CD4-positive, alpha-beta T cell treated with Interleukin-4 for 1 hour (primary cell): ENCODE measurements at places on chromosomes 1 and 21.

GRCh38 chr1:194477908-194478307 lies 1291.5 kb upstream of the B3GALT2 start:
- DNase-seq, result no peak

DNA sequence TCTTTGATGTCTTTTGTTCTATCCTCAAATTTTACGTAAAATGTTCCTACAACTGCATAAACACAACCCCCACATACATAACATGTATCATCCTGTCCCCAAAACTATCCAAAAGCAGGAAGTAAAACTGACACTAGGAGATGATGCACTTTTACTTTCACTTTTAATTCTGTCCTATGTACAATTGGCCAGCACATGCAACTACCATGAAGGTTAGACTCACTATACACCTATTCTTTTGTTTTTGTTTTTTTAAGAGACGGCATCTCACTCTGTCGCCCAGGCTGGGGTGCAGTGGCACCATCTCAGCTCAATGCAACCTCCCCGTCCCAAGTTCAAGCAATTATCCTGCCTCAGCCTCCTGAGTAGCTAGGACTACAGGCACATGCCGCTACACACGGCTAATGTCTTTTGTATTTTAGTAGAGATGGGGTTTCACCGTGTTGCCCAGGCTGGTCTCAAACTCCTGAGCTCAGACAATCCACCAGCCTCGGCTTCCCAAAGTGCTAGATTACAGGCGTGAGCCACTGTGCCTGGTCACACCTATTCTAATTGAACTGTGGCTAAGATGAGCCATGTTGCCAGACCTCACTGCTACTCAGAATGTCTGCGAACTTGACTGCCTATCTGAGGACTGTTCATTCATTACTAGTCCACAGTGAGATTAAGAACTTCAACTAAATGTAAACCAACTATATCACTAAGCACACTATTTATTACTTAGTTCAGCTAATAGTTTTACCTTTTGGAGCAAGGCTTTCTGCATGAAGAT lies 48.0 kb downstream of the TOR3A start:
- peak; percentile 81 for DNase-seq

GRCh38 chr1:184272175-184272866 lies 114.5 kb upstream of the C1orf21 start:
- no peak for DNase-seq

DNA sequence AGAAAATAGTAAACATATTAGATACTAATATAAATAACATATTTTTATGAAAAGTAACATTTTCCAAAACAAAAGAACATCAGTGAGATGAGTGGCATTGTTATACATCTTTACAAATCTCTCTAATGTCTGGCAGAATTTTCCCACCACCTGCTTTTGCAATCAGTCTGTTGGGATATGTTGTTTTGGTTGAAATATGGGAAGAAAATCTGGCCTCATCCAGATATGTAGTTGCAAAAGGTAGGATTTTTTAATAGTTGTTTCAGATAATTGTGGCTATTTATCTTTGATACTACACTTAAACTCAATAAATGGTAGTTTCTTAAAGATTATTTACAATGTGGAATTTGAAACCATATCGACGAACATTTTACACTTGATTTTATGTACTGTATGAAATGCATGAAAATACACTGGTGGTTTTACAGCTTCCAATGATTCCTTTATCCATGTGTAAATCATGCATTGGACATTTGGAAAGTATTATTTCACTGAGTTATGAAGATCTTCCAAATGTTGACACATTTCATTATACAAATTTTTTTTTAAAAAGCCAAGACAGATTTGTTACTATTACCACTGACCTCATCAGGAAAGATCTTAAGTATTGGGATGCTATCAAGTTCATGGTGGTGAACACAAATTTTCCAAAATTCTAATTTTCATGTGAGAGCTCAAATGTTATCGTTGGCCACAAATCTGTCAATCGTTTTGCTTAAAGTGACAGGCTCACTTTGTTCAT lies 74.1 kb upstream of the CD34 start:
- DNase-seq, result no peak

DNA sequence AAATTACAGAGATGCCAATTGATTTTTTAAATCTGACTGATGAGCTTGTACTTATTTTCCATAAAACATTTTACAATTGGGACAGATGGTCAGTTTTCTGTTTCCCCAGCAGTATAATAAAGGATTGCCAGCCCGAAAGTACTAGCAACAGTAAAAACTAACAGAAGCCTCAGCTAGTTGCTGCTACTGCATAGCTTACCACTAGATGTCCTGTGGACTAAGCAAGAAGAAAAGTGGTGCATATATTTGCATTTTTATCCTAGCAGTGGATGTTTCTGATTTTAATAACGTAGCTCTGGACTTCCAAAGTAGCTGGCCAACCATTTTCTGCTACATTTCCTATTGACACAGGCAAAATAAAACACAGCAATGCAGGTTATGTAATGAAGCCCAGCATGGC lies 241.5 kb downstream of the BARHL2 start:
- no peak for DNase-seq

GRCh38 chr1:205436776-205437410 lies 15.0 kb upstream of the LEMD1 start:
- DNase-seq, result no peak

DNA sequence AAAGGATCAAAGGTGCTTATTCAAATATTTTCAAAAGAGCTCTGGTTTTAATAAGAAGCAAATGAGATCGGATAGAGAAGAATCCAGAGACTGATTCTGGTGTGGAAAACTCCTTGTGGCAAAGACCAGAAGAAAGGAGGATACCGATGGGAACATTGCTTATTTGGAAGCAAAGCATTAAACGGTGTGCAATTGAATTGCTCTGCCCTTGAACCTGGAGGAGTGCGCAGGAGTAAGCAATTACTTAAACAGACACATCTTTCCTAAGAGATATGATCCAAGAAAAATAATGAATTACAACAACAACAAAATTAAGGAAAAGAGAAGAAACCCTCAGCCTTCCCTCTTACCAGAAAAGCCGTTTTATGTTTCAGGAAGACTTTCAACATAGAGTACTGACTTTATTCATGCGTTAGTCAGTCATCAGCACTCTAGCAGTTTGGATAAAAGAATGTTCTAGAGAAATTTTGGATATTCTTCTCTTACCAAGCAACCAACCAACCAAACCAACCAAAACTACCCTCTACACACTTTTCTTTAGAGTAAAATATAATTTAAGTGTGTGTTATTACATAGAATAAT lies 191.7 kb downstream of the NTMT2 start:
- no peak for DNase-seq

DNA sequence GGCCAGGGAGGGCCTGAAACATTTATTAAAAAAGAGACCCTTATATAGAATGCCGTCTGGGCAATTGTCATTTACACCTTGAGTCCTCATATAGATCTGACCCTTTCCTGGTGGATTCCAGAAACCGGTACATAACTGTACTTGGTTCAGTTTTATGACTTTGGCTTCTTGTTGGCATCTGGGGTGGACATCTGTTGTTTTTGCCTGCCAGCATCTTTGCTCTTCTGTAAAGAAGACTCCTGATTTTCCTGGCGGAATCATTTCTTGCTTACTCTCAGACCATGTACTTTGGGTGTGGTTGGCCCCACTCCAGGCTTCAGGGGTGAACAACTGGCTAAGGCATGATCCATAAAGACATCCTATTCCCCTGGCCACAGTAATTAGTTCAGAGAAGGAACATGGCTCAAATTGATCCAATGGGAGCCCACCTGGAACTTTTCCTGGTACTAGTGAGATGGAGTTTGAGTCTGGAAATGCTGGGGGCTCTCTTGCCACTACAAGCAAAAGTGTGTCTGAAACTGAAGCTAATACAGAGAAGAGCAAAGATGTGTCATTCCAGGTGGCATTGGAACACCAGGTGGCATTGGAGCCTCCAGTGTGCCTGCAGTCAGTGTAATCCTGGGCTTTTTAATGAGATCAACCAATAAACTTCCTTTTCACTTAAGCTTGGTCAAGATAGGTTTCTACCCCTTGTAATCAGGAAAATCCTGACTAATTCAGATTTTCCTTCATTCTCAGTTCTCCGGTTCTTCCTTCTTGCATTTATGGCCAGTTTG lies 332.5 kb upstream of the CAMK1G start:
- DNase-seq, result no peak

GRCh38 chr21:17697473-17697872 lies 84.8 kb upstream of the BTG3 start:
- no peak for DNase-seq

GRCh38 chr1:167330601-167331293 lies 110.1 kb downstream of the POU2F1 start:
- DNase-seq, result no peak

DNA sequence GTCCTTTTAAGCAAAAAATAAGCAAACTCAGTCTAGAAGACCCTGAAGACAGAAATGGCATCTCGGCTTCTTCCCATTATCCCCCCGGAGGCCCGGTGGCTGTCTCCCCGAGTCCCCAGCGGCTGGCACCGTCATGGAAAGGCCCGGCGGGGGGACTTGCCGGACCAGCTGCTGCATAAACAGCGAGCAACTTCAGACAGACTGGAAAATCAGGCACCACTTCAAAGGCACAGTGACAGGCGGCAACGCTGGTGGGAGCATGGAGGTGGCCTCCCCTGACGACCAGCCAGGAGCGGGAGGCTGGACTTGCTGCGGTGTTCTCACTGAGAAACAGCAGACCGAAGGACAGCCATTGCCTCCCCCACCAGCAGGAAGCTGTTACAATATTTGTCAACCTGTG lies 18.4 kb upstream of the C1QA start:
- DNase-seq, result no peak

DNA sequence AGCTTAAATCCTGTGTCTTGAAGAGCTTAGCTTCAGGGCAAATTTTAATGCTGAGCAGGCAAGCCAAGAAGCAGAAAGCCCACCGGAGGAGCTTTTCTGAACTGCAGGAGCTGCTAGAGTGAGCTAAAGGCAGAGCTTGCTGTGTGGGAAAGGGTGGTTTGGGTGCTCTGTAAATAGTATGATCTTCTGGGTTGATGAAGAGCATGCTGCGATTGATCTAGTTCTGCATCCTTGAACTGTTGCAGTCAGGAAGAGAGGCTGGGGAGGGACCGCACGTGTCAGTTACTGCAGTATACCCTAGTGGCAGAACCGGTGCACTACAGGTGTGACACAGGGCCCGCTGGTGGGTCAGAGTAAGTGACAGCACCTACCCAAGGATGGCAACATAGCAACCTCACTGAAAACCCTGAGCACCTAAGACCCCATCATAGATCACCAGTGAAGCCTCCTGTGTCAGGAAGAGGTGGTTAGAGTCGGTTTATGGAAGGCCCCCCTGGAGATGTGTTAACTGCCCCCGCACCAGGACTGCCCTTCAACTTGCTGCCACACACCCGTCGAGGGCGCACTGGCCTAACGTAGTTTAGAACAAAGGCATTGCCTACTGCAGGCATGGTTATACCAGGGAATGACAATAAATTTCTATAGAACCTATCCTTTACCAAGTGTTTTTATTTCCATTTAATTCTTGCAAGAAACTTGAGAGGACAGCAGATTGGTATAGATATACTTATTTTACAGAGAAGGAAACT lies 146.0 kb upstream of the KIAA0040 start:
- DNase-seq, result peak; percentile 39
